ENCODE measurements at places on chromosomes 7 and 10.

DNA sequence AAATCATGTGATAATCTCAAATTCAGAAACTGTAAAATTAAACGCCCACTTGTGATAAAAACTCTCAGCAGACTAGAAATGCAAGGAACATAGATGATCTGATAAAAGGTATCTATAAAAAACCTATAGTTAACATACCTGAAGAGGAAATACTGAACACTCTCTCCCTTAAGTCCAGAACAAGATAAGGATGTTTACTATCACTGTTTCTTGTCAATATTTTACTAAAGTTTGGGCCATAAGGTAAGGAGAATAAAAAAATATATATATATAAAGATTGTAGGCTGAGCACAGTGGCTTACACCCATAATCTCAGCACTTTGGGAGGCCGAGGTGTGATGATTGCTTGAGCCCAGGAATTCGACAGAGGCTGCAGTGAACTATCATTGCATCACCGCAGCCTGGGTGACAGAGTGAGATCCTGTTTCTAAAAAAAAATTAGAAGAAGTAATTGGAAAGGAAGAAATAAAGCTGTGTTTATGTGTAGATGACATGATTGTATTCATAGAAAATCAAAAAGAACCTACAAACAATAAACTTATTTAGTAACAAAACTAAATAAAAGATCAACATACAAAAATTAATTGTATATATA, 28.4 kb downstream of the MPLKIP start:
- H3K27ac ChIP-seq = no peak overlapping the region
- no peaks in the 10 kb centered on the region for H3K36me3 ChIP-seq
- no peaks in the 10 kb centered on the region for H3K4me1 ChIP-seq
- no peak for DNase-seq

DNA sequence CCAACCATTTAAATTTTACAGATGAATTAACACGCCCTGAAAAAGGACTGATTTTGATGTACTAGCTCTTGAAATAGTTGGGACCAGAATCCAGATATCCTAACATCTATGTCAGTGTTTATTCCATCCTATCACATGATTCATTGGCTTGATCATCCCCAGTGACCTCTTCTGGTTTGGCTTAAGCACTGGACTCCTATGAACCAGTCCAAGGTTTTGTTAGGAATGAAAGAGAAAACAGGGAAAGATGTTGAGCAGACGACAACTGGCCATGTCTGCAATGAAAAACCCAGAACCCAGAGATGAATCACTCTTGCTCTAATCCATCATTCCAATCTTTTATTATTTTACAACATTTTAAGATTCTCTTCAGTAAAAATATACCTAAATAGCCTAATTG, 1080.9 kb downstream of the SORCS1 start:
- H3K27me3 ChIP-seq = no peaks in the 10 kb centered on the region
- no peaks in the 10 kb centered on the region for H3K4me1 ChIP-seq
- no peak for DNase-seq

GRCh38 chr7:130037703-130038102, 13.5 kb downstream of the ZC3HC1 start:
- H3K36me3 ChIP-seq = peaks cover 95% of the 10 kb centered on the region
- no peak overlapping the region for H3K27ac ChIP-seq
- DNase-seq = no peak
- no peak overlapping the region for H3K4me3 ChIP-seq
- H3K27me3 ChIP-seq = no peaks in the 10 kb centered on the region

GRCh38 chr7:43847496-43847895, 21.8 kb downstream of the MRPS24 start:
- no peaks in the 10 kb centered on the region for H3K36me3 ChIP-seq
- H3K27me3 ChIP-seq = no peaks in the 10 kb centered on the region
- no peak overlapping the region for H3K4me3 ChIP-seq
- no peak overlapping the region for H3K27ac ChIP-seq
- no peaks in the 10 kb centered on the region for H3K4me1 ChIP-seq

DNA sequence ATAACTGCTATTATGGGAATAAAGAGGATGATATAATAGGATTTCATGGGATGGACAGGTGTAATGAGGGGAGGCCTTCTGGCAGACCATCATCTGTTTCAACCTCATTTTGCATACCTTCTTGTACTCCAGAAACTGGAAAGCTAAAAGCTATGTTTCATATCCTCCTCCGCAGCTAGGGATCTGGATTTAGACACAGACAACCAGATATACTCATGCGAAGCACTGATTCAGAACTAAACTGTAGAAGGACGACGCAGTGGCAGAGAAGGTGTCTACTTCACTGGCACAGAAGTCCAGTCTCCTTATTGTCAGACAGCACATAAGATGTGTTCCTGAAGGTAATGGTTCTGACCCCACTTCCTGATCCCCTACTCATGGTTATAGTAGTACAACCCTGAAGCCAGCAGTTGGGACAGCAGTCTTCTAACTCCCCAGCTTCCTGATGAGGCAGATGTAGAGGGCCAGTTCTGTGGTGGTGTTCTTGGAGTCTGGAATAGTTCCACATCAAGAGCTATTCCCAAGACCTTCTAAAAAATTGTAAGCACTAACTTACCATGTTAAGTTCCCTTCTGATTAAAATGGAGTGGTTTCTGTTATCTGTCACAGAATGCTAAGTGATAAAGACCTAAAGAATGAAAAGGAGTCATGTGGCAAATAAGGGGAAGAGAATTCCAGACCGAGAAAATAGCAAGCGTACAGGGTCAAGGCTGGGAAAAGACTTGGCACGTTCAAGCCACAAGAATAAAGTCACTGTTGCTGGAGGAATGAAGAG, 550.3 kb downstream of the GRM8 start:
- no peak overlapping the region for H3K4me3 ChIP-seq
- no peak overlapping the region for H3K27ac ChIP-seq
- H3K27me3 ChIP-seq = no peaks in the 10 kb centered on the region
- no peak for DNase-seq

DNA sequence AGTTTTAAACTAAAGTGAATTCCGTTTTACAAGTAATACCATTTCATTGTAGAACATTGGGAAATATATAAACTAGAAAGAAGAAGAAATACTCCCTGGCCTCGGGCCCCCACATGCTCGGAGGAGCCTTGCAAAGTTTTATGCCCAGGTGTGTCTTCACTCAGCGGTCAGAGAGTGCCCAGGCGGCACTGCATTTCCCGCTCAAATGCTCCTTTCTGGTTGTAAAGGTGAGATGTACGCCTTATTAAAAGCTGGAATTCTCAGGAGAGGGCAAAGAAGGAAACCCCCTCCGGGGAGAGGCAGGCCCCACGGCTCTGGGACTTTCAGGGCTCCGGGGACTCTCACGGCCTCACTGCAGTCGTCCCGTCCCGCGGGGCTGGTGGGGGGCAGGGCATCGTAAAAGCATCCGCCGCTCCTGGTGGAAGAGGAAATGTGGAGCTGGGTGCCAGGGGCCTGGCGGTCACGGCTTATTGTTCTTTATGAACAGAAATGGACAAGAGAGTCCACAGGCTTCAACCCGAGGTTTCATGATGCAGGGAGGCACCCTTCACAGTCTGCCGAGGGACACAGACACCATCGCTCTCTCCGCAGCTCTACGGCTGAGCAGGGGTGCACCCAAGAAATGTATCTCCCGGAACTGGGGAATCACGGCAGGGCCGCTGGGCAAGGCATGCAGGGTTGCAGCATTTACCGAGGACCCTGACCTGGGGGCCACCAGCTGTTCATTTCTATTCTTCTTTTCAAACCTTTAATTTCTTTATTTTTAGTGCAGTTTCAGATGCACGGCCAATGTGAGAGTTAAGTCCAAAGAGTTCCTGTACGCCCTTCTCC, 47.7 kb upstream of the INPP5A start:
- peaks cover 11% of the 10 kb centered on the region for H3K4me1 ChIP-seq
- no peaks in the 10 kb centered on the region for H3K27me3 ChIP-seq
- no peak overlapping the region for H3K27ac ChIP-seq

DNA sequence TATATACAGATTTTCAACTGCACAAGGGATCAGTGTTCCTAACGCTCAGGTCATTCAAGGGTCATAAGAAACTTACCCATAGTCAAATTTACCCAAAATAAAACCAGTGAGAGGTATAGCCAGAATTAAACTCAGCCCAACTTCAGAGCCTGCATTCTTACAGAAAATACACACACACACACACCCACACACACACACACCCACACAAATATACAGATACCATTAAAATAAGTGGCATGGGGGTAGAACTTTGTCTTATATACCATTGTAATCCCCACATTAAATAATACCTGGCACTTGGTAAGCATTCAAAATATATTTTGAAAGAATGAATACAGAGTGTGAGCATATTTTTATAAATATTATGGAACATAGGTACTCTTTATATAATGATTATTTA, 93.8 kb downstream of the CHCHD3 start:
- no peak overlapping the region for H3K4me3 ChIP-seq
- no peaks in the 10 kb centered on the region for H3K27me3 ChIP-seq
- no peak for DNase-seq
- no peaks in the 10 kb centered on the region for H3K36me3 ChIP-seq

- no peaks in the 10 kb centered on the region for H3K4me1 ChIP-seq
- no peak for DNase-seq
- no peaks in the 10 kb centered on the region for H3K27me3 ChIP-seq
- no peak overlapping the region for H3K27ac ChIP-seq
- H3K4me3 ChIP-seq = no peak overlapping the region
Measured at GRCh38 chr7:85078181-85078580, 108.7 kb downstream of the SEMA3D start.

GRCh38 chr7:31051598-31052486, at the start of gene ADCYAP1R1:
ADCYAP1R1 (plus strand) TSS chr7:31052308; CDS start chr7:31063265, 10,957 bp downstream.
- no peaks in the 10 kb centered on the region for H3K36me3 ChIP-seq
- no peak for DNase-seq
- H3K4me1 ChIP-seq = peaks cover 6% of the 10 kb centered on the region
- H3K4me3 ChIP-seq = peak within 1 kb of the TSS; percentile 58
- H3K27me3 ChIP-seq = peaks cover 41% of the 10 kb centered on the region

GRCh38 chr10:4067931-4068561, 283.0 kb upstream of the KLF6 start:
- H3K27ac ChIP-seq = no peak overlapping the region
- no peak for DNase-seq
- H3K4me3 ChIP-seq = no peak overlapping the region
- no peaks in the 10 kb centered on the region for H3K27me3 ChIP-seq
- no peaks in the 10 kb centered on the region for H3K36me3 ChIP-seq
- peaks cover 33% of the 10 kb centered on the region for H3K4me1 ChIP-seq

DNA sequence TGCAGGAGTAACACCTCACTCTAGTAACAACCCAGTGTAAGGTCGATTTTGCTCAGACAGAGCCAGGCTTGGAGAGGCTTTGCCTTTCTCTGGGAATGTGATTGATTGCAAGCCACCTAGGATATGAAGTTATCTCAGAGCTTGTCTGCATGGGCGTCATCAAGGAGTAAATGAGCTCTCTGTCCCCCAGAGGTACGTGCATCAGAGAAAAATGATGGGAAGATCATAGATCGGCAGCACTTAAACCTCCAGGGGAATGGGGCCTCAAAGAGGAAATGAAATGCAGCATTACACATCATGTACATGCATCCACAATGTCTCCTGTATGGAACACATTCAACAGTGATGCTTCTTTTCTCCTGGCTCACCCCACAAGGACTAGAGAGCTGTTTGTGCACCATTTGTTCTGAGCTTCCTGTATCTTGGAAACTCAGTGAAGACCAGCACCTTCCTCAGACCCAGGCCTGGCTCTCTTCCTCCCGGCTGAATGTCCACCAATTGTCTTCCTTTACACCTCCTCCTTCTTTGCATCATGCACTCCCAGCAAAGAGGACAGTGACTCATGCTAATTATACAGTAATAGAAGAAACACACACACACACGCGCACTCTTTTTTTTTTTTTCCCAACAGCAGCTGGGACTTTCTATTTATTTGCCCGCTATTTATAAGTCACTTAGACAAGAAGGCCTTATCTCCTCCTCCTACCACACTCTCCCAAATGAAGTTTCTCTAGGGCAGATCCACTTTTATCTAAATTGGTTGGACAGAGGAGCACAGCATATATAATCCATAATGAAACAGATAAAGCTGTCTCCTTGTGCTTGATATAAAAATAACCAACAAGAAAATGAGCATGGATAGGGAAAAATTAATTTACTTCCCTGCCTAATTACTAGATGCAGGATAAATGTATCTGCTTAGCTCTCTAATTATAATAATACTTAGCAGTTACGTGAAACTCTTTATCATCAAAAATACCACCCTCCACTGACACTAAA, 990.7 kb downstream of the CCSER2 start:
- no peaks in the 10 kb centered on the region for H3K27me3 ChIP-seq
- peaks cover 8% of the 10 kb centered on the region for H3K4me1 ChIP-seq

DNA sequence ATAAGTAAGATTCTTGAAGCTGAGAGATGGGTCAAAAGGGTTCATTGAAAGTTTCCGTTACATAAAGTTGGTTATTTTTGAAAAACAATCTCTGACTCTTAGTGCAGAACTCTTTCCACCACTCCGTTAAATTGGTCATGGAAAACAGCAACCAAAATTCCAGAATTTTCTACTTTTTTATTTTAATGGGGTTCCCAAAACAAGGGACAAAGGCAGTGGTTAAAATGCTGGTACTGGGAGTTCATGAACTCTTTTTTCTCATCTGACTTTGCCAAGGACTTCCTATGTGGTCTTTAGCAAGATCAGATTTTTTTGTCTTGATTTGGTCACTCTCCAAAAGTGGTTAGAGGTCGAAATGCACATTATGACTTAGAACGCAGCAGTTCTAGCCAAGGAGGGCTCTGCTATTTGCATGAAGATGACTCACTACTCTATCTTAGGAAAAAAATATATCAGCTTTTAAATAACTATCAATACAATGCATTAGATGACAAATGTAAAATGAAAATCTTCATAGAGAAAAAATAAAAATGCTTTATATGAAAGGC, 145.7 kb downstream of the REEP3 start:
- no peak for DNase-seq
- H3K27ac ChIP-seq = no peak overlapping the region
- no peaks in the 10 kb centered on the region for H3K36me3 ChIP-seq

- no peaks in the 10 kb centered on the region for H3K36me3 ChIP-seq
- H3K4me3 ChIP-seq = no peak overlapping the region
- H3K27me3 ChIP-seq = no peaks in the 10 kb centered on the region
- no peak overlapping the region for H3K27ac ChIP-seq
Measured at GRCh38 chr7:22481726-22482125, 18.3 kb downstream of the STEAP1B start.

DNA sequence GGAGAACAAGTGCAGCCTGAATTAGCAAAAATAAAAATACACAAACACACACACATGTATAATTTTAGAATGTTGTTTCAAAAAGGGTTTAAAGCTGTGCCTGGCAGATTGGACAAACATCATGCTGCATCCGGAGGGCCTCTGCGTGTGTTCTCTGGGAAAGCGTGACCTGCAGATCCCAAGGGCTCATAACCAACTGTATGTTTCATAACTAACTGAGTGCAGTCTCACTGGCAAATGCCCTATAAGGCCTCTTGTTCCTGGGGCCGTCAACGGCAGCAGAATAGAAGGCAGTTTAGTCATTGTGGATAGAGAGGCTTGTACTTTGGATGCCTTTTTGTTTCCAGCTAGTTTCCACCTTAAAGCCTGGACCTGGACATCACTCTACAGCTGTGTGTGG, 243.8 kb upstream of the KIAA1217 start:
- H3K4me3 ChIP-seq = no peak overlapping the region
- no peak overlapping the region for H3K27ac ChIP-seq
- H3K4me1 ChIP-seq = no peaks in the 10 kb centered on the region
- H3K27me3 ChIP-seq = no peaks in the 10 kb centered on the region

GRCh38 chr10:91410638-91411371, 661 bp downstream of the HECTD2 start:
- peak overlapping the region; percentile 96 for H3K4me3 ChIP-seq
- peak overlapping the region; percentile 98 for H3K27ac ChIP-seq
- H3K36me3 ChIP-seq = no peaks in the 10 kb centered on the region
- no peaks in the 10 kb centered on the region for H3K4me1 ChIP-seq
- H3K27me3 ChIP-seq = no peaks in the 10 kb centered on the region

All from heart left ventricle (tissue), 16 donors.